ENCODE measurements at places on chromosomes 6 and 20. TPM values are rescaled to one million over a fixed set of nuclear protein-coding genes. Genes with fewer than 3 reads are reported as not detected.
A peak's percentile ranks its signal among the peaks of the same experiment; 100 is the strongest.

- no peaks in the 10 kb centered on the region for H3K27me3 ChIP-seq
- no peak overlapping the region for H3K27ac ChIP-seq
- DNase-seq, result no peak
- H3K4me3 ChIP-seq, result no peak overlapping the region
- no peaks in the 10 kb centered on the region for H3K36me3 ChIP-seq
- H3K4me1 ChIP-seq, result peaks cover 6% of the 10 kb centered on the region
Observed at GRCh38 chr6:7126754-7127153, 19.0 kb downstream of the RREB1 start.

- no peak for DNase-seq
- H3K27ac ChIP-seq, result no peak overlapping the region
- no peaks in the 10 kb centered on the region for H3K4me1 ChIP-seq
- H3K4me3 ChIP-seq, result no peak overlapping the region
- no peaks in the 10 kb centered on the region for H3K27me3 ChIP-seq
Observed at GRCh38 chr6:30158475-30159040, 2.5 kb downstream of the TRIM10 start.

DNA sequence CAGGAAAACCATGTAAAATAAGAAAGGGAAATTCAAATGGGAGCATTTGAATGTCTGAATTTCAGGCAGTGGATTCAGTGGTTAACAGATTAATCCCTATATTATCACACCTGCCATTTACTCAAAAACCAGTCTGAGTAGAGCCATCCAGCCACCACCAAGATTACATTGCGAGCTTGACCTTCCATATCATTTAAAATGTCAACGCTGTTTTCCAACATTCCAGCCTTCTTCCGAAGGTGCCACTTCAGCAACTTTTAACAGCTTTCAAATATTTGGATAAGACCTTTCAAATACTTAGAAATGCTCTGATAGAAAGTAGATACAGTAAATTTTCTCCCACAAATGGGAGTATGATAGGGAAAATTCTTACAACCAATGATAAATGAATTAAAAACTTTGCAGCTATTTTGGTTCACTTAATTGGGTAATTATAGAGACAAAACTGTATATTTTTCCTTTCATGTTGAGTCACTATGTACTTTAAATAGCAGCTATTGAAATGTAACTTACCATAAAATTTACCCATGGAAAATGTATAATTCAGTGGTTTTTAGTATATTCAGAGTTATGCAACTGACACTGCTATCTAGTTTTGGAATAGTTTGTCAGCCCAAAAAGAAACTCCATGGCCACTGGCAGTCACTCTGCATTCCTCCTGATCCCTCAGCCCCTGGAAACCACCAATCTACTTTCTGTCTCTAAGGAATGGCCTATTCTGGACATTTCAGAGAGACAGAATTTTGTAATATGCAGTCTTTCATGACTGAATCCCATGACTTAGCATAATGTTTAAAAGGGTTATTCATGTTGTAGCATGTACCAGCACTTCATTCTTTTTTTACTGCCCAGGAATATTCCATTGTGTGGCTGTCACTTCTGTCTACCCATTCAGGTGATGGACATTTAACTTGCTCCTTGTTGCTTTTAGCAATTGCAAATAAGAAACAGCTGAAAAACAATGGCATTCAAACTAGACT, 21.5 kb downstream of the EZR start:
- no peak for DNase-seq
- no peaks in the 10 kb centered on the region for H3K27me3 ChIP-seq
- no peak overlapping the region for H3K4me3 ChIP-seq
- no peaks in the 10 kb centered on the region for H3K36me3 ChIP-seq

DNA sequence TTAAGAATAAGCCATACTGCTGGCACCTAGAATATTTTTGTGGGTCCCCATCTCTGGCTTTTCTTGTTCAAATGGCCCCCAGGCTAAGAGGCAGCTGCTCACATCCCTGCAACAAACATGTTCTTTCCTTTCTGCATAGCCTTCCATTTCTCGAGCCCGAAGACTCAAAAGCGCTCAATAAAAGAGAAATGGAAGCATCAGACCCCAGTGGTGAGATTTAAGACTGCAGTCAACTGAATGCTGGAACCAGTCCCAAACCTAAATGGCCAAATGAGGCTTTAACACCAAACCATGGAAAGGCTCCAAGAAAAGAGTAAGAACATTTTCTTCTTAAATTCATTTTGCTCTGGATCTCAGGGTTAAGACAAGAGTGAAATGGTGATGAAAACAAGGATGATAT, 122.1 kb upstream of the TRAF3IP2 start:
- H3K4me3 ChIP-seq, result no peak overlapping the region
- H3K27ac ChIP-seq, result no peak overlapping the region
- H3K27me3 ChIP-seq, result no peaks in the 10 kb centered on the region

GRCh38 chr6:24918641-24919055, 17.1 kb downstream of the RIPOR2 start:
- H3K4me1 ChIP-seq, result peaks cover 3% of the 10 kb centered on the region
- no peak overlapping the region for H3K27ac ChIP-seq
- H3K4me3 ChIP-seq, result no peak overlapping the region
- no peaks in the 10 kb centered on the region for H3K36me3 ChIP-seq

- H3K4me3 ChIP-seq, result no peak overlapping the region
- no peak for DNase-seq
- H3K4me1 ChIP-seq, result no peaks in the 10 kb centered on the region
- H3K27me3 ChIP-seq, result no peaks in the 10 kb centered on the region
Observed at GRCh38 chr6:41621367-41621766, 16.9 kb upstream of the MDFI start.

DNA sequence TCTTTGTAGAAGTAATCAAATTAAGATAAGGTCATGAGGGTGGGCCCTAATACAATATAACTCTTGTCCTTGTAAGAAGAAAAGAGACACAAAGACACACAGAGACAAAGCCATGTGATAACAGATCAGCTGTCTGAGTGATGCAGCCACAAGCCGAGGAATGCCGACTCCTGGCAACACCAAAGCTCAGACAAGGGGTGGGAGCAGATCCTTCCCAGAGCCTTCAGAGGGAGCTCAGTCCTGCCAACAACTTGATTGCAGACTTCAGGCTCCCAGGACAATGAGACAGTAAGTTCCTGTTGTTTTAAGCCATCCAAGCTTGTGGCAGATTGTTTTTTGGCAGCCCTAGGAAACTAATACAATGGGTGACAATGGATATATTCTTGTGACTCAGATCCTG, 325.0 kb upstream of the AGPAT4 start:
- no peak overlapping the region for H3K27ac ChIP-seq
- no peaks in the 10 kb centered on the region for H3K36me3 ChIP-seq
- no peak overlapping the region for H3K4me3 ChIP-seq
- DNase-seq, result no peak
- no peaks in the 10 kb centered on the region for H3K27me3 ChIP-seq
- no peaks in the 10 kb centered on the region for H3K4me1 ChIP-seq

GRCh38 chr6:21742238-21742660, 148.7 kb downstream of the SOX4 start:
- H3K4me1 ChIP-seq, result no peaks in the 10 kb centered on the region
- no peaks in the 10 kb centered on the region for H3K27me3 ChIP-seq
- no peaks in the 10 kb centered on the region for H3K36me3 ChIP-seq

DNA sequence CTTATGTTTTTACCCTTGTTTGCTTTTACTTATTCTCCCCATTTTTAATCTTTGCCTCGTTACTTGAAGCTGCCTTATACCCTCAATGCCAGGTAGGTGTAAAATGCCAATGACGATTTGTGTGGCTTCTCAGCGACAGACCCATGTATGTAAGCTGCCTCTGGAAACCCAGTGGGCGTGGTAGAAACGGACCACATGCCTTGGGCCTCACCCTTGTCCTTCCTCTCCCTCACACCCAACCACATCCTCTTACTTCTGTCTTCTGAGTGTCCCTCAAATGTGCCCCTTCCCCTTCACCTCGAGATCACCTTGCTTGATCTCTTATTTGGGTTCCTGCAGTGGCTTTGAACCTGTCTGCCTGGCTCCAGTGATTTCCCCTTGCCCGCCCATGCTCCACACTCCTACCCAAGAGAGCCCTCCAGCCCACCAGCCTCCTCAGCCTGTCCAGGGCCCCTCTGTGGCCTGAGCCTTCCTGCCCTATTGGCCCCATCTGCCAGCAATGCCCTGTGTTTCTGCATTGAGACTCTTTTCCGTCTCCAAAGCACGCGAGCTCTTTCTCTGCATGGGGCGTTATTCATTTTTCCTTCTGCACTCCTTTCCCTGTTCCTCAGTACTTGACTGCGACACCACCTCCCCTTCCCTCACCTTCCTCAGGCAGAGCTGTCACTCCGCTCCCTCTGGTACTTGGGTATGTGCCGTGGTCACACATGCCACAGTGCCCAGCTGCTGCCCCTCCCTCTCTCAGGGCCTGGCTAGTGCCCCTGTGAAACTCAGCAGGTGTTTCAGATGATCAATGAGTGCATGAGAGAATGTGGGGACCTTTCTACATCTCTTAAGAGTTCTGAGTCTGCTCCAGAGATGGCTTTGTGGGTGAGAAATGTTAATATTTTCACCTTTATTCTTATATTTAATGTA, 115.4 kb downstream of the SLX4IP start:
- no peaks in the 10 kb centered on the region for H3K4me1 ChIP-seq
- H3K27me3 ChIP-seq, result no peaks in the 10 kb centered on the region
- no peak overlapping the region for H3K27ac ChIP-seq
- DNase-seq, result no peak
- no peaks in the 10 kb centered on the region for H3K36me3 ChIP-seq

GRCh38 chr20:29876911-29877285, 1380.6 kb upstream of the DEFB115 start:
- DNase-seq, result no peak
- no peaks in the 10 kb centered on the region for H3K27me3 ChIP-seq
- no peaks in the 10 kb centered on the region for H3K36me3 ChIP-seq
- no peak overlapping the region for H3K4me3 ChIP-seq

- H3K4me1 ChIP-seq, result no peaks in the 10 kb centered on the region
- H3K4me3 ChIP-seq, result no peak overlapping the region
- no peak overlapping the region for H3K27ac ChIP-seq
- H3K27me3 ChIP-seq, result no peaks in the 10 kb centered on the region
- no peaks in the 10 kb centered on the region for H3K36me3 ChIP-seq
Observed at GRCh38 chr6:102981490-102982015, 1588.0 kb downstream of the GRIK2 start.

DNA sequence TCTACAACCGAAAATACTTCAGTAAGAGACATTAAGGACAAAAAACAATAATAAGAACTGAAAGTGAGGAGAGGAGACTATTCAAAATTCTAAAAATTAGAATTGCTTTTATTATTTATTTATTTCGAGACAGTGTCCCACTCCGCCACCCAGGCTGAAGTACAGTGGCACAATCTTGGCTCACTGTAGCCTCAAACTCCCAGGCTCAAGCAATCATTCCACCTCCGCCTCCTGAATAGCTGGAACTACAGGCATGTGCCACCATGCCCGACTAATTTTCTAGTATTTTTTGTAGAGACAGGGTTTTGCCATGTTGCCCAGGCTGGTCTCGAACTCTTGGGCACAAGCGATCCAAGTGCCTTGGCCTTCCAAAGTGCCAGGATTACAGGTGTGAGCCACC, 123.1 kb downstream of the RNGTT start:
- DNase-seq, result no peak
- H3K27ac ChIP-seq, result no peak overlapping the region

DNA sequence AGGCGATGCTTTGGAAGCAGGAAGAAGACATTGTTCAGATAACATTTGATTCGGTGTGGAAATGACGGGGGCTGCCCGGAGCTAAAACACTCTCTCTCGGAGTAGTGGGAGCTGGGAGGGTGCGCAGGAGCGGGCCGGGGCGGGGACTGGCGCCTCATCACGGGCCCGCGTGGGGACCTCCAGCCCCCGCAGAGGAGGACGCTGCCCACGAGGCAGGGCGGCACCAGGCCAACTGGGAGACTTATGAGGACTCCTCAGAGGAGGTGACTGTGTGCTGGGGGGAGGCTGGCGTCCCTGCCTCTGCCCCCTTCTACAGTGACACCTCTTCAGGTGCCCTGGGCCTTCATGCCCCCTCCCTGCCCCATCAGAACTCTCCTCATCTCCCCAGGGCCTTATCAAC, 15.2 kb downstream of the DDO start:
- peaks cover 6% of the 10 kb centered on the region for H3K4me1 ChIP-seq
- no peaks in the 10 kb centered on the region for H3K36me3 ChIP-seq
- DNase-seq, result no peak
- peak overlapping the region; percentile 17 for H3K4me3 ChIP-seq
- no peak overlapping the region for H3K27ac ChIP-seq

DNA sequence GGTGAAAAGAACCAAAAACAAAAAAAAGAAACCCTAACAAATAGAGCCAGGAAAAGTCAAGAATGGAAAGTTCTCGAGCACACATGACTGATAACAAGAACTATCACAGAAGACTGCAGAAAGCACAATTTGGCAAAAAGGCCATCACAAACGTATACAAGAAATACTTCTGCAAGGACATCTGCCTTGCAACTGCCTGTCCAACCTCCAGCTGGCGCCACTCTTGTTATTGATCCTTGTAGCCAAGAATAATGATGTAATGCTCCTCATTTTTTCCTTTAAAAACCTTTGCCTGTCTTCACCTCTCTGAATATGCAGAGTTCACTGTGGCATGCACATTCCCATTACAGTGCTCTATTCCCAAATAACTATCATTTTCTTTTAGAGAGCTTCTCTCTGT, 87.9 kb upstream of the BMP5 start:
- no peak overlapping the region for H3K27ac ChIP-seq
- DNase-seq, result no peak
- H3K4me3 ChIP-seq, result no peak overlapping the region
- H3K27me3 ChIP-seq, result no peaks in the 10 kb centered on the region

DNA sequence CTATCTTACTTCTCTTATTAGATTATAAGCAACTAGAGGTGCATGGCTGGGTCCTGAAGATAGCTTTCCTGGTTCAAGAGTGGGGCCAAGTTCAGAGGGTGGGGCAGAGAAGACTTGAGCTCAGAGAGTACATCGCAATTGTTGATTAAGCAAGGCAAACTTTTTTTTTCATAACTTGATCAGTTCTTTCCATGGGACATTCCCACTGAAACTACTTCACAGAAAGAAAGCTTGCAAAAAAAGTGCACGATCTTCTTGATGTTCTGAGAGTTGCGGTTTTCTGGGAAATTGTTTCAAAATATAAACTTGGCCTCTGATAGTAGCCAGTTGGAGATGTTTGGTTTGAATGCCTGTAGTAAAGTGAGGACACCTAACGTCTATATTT, 100.9 kb downstream of the ZDHHC14 start:
- H3K27me3 ChIP-seq, result no peaks in the 10 kb centered on the region
- no peak overlapping the region for H3K4me3 ChIP-seq
- H3K36me3 ChIP-seq, result no peaks in the 10 kb centered on the region
- H3K4me1 ChIP-seq, result no peaks in the 10 kb centered on the region

DNA sequence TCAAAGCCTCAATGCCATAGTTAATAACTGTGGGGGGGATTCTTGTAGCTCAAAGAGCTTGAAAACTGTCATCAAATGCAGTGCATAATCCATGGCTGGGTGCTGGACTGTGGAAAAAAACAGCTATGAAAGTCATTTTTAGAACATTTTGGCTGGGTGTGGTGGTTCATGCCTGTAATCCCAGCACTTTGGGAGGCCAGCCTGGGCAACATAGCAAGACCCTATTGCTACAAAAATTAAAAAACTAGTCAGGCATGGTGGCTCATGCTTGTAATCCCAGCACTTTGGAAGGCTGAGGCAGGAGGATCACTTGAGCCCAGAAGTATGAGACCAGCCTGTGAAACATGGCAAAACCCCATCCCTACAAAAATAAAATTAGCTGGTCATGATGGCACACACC, 12.2 kb downstream of the TCFL5 start:
- H3K4me1 ChIP-seq, result no peaks in the 10 kb centered on the region
- no peak for DNase-seq
- no peaks in the 10 kb centered on the region for H3K27me3 ChIP-seq
- no peak overlapping the region for H3K4me3 ChIP-seq
- no peak overlapping the region for H3K27ac ChIP-seq

Gene ASXL1
- 85.1 TPM for total RNA-seq

Gene HLA-DMB
- total RNA-seq, result 11.8 TPM

Gene PNPLA1
- total RNA-seq, result 0.18 TPM

Gene EDN3
- 6.4 TPM for total RNA-seq

Gene PTCHD4
- total RNA-seq, result 1.2 TPM

Gene ETV7
- 3.7 TPM for total RNA-seq

Gene BEND3
- 3.6 TPM for total RNA-seq
